ENCODE measurements at places on chromosomes 4 and X.

GRCh38 chrX:139739138-139739537 lies 31.2 kb upstream of the MCF2 start:
- DNase-seq, result no peak

DNA sequence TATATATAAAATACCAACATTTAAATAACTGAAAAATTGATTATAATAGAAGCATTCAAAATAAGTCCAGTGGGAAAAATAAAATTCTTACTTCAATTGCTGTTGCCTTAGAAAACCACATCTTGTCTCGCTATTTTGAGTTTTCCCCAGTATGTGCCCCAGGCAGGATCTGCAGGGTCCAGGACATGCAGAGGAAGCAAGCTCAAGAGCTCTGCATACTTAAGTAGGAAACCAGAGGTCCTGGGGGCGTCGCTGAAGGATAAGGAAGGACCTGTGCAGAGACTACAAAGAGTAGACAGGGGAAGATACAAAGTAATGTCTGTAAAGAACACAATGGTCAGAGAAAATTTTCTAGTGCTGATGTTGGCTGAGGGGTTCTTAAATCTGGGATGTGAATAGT lies 310.5 kb upstream of the EMCN start:
- DNase-seq, result no peak

- no peak for DNase-seq
Measured at GRCh38 chr4:38184404-38184803, 224.2 kb downstream of the PTTG2 start.

DNA sequence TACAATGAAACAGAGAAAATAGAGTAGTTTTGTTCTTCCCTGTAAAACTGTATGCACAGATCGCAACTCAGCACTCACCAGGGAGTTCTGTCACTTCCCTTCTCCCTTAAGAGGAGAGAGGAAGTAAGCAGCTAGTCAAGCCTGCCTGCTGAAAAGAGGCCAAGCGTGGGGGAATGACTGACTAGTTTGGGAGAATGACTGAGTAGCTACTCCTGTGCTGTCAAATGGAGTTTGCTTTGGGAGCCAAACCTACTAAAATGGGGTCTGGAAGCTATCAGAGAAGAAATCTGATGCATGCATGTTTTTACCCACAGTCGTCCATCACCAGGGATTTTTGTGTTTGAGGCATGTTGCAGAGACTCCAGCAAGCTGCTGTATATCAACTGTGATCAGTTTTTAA lies 54.6 kb upstream of the LHFPL1 start:
- DNase-seq, result peak; percentile 2

DNA sequence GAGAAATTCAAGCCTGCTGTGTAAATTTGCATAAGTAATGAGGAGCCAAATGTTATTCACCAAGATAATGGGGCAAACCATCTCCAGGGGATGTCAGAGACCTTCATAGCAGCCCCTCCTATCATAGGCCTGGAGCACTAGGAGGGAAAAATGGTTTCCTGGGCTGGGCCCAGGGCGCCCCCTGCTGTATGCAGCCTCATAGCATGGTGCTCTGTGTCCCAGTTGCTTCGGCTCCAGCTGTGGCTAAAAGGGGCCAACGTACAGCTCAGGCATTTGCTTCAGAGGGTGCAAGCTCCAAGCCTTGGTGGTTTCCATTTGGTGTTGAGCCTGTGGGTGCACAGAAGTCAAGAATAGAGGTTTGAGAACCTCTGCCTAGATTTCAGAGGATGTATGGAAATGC lies 859.3 kb downstream of the RPA4 start:
- DNase-seq, result peak; percentile 3

DNA sequence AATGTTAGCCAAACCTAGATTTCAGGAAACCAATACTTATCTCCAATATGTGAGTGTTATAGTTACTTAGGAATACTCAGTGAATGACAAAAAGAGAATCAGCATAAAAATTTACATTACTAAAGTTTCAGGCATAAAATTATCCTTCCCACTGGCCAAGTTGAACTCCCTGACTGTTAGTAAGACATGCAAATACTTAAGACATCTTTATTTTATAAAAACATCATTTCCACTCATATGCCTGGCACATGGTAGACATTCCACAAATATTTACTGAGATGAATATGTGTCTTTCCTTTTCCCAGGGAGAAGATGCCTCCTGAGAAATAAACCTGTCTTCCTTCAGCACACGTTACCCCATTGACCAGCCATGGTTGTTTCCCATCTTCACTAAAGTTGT lies 7.3 kb downstream of the VEGFD start:
- no peak for DNase-seq

DNA sequence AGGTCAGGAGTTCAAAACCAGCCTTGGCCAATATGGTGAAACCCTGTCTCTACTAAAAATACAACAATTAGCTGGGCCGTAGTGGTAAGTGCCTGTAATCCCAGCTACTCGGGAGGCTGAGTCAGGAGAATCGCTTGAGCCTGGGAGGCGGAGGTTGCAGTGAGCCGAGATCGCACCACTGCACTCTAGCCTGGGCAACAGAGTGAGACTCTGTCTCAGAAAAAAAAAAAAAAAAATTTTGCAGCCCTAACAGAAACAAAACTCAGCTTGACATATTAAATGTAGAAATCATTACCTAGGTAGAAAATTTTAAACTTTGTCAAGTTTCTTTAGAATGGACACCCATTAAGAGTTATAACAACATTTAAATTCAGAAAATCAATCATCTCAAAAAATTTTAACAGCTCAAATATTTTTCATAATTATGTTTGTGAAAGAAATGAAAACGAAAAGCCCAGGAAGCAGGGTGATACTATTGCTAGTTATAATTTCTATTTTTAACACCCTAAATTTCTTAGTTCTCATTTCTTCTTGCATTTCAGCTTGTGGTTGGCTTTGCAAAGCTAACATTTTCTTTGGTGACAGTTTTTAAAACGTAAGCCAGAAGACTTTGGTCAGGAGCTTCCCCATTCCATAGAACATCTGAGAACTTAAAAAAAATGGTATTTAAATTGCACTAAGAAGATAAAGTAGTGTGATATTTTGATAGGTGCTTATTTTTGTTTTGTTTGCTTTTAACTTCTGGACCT lies 33.3 kb upstream of the RBBP7 start:
- DNase-seq, result peak; percentile 19

DNA sequence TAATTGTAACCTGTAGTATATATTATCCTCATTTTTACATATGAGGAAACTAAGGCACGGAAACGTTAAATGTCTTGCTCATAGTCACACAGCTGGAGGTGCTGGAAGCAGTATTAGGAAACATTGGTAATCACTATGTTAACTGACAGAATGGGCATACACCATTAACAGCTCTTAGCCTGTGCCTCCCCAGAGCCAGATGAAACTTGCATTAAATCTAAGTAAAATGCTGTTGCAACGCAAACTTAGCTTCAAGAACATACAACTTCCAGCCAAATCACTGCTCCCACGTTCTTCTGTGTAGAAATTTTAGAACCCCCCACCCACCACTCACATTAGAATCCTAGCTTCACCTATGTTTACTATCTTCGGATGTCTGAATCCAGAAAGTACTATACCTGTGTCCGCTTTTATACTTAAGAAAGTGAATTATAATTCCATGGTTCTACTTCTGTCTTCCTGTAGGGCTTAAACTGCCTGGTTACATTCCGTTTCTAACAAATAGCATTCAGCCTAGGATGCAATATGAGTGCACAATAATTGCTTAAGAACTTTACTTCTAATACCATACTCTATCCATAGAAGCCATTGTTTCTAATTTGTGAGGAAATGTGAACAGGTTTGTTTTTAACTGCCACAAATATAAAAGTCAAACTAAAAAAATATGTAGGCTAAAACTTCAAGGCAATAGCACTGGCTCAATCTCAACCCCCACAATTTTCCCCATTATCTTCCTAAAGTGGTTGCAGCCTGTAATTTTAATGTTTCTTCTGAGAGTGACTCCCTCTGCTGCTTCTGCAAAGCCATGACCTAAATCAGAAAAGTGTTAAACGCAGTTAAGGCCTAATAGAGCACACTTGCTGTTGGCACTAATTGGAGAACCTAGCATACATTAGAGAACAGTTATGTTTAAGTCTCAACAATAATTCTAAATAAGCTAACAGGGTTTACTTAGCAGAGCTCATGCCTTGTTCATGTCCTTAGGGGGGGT lies 4.4 kb downstream of the UNC5C start:
- DNase-seq, result no peak

DNA sequence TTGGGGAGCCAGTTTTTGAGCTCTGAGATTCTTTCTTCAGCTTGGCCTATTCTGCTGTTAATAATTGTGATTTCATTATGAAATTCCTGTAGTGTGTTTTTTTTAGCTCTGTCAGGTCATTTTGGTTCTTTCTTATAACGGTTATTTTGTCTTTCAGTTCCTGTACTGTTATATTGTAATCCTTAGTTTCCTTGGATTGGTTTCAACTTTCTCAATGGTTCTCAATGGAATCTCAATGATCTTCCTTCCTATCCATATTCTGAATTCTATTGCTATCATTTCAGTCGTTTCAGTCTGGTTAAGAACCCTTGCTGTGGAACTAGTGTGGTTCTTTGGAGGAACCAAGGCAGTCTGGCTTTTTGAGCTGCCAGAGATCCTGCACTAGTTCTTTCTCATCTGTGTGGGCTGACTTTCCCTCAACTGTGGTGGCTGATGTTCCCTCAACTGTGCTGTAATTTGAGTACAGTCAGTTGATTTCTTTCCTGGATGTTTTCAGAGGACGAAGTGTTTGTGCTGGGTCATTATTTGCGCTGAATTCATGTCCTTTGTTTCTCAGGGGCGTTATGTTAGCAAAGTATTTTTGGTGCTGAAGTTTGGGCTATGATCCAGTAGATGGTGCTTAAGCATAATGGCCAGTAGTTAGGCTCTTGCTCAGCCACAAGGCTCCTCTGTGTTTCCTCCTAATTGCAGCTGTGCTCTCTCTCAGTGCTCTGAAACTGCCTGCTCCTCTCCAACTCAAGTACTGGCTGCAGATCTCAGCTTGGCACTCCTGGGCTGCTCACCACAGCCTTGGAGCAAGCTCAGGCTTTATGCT lies 27.5 kb downstream of the ENPEP start:
- no peak for DNase-seq

DNA sequence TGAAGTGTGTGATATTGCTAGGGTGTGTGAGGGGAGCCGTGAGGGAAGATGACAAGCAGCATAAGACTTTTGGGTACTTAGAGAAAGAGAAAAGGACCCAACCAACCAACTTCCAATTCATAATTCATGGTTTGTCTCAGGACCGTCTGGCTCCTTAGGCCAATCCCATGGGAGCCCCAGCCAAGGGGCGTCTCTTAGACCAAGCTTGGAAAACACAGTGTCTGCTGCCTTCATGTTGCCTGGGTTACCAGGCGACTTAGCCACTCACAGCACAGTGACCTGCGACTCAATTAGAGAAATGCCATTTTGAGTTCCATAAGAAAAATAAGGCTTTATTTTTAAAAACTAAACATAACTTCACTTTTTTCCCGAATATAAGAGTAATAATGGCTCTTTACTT lies 32.7 kb downstream of the BST1 start:
- DNase-seq, result no peak

GRCh38 chr4:180625653-180626052 lies 1617.5 kb upstream of the TENM3 start:
- no peak for DNase-seq

DNA sequence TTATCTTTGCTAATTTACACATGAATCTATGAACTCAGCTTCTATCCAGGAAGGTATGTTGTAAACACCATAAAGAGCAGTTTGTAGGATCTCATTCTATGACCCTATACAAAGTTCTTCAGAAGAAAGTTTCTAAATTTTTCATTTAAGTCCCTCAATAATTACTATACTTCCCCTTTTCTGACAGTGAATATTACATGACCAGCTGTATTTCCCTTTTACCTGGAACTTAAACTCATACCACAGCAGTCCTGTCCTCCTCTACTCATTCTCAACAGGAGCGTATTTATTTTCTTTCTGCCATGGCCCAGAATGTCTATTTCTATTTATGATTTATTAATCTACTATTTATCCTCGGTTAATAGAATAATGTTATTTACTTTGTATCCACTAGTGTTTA lies 15.8 kb downstream of the RASGEF1B start:
- DNase-seq, result peak; percentile 20

DNA sequence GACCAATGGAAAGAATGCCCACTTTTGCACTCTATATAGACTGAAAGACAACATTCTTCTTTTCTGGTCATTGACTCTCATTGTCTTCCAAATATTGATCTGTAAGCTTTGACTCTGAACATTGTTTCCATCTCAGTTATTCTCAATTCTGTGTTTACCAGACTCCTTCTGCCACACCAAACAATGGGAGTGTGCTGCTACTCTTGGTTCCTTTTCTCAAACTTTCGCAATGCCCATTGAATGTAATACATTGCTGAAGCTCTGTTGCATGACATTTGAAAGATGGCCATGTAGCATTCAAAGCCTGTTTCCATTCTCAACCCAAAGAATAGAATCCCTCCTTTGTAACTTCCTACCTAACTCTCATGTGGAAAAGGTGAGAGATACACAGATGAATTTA lies 136.2 kb downstream of the BTC start:
- DNase-seq, result peak; percentile 22

GRCh38 chr4:162274354-162274753 lies 110.6 kb upstream of the FSTL5 start:
- DNase-seq, result peak; percentile 10

DNA sequence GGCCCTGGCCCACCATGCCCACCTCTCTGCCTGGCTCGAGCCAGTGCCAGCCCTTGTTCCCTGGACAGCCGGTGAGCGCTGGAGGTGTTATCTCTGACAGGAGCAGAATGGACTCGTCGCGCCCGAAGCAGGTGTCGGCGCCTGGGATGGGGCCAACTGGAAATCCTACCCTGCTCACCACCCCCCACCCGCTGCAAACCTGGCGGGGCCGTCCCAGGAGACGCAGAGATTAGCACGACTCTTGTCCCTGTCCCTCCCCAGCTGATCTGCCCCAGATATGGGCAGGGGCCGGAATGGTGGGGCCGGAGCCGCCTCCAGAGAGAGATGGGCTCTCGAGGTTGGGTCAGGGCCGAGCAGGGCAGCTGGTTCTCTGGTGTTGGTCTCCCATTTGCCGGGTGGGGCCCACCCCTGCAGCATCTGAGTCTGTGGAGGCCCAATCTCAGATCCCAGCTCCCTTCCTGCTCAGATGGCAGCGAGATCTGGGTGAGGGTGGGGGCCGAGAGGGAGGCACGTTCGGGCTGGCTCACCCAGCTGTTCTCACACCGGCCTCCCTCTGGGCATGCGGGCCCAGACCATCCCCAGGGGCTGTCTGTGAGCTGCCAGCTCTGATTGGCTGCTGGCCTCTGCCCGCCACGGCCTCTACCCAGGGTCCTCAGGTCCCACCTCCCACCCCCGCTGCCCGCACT lies 20.1 kb upstream of the FGFR3 start:
- DNase-seq, result peak; percentile 39

DNA sequence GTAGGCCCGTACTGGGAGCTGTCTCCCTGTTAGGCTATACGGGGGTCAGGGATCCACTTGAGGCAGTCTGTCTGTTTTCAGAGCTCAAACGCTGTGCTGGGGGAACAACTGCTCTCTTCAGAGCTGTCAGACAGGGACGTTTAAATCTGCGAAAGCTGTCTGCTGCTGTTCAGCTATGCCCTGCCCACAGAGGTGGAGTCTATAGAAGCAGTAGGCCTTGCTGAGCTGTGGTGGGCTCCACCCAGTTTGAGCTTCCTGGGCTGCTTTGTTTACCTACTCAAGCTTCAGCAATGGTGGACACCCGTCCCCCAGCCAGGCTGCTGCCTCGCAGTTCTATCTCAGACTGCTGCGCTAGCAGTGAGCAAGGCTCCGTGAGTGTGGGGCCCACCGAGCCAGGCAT lies 27.3 kb upstream of the PHEX start:
- DNase-seq, result no peak

All from hematopoietic multipotent progenitor cell treated with erythropoietin and hydrocortisone succinate and interleukin-3 and kit ligand, for 6 days (in vitro differentiated cells).